ENCODE measurements at places on chromosomes 2 and 18. TPM values are rescaled to one million over a fixed set of nuclear protein-coding genes. Genes with fewer than 3 reads are reported as not detected.
A peak's percentile ranks its signal among the peaks of the same experiment; 100 is the strongest.

- DNase-seq = no peak
Observed at GRCh38 chr2:97911206-97911921, 84.4 kb downstream of the TMEM131 start.

GRCh38 chr2:73937899-73938298 lies 11.2 kb downstream of the DGUOK start:
- no peak for DNase-seq

DNA sequence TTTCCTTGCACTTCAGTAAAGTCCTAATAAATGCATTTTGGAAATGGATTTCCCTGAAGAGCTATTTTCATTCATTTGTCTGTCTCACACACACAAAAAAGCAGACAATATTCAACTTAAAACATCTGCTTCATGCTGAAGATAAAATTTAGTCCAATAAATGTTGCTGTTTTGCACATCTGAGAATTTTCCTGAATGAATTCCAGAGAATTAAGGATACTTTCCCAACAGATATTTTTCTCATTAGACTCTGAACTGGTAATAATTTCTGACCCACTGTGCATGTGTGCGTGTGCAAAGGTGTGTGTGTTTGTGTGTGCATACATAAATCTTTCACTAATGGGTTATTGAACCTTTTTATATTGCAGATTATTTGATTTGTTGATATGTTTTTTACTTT lies 390.2 kb upstream of the TMEFF2 start:
- DNase-seq = no peak

The TYMS gene
- total RNA-seq = 5.1 TPM

GRCh38 chr2:11011359-11011758 lies 99.6 kb downstream of the KCNF1 start:
- no peak for DNase-seq

- DNase-seq = no peak
Observed at GRCh38 chr2:27572439-27572838, 10.4 kb upstream of the ZNF512 start.

GRCh38 chr2:171410101-171410500 lies 23.7 kb downstream of the METTL8 start:
- no peak for DNase-seq

The IL37 gene
- total RNA-seq = not detected

- DNase-seq = no peak
Observed at GRCh38 chr18:67845035-67845434, 328.5 kb upstream of the DSEL start.

- DNase-seq = no peak
Observed at GRCh38 chr18:54112356-54112755, 112.1 kb downstream of the MBD2 start.

DNA sequence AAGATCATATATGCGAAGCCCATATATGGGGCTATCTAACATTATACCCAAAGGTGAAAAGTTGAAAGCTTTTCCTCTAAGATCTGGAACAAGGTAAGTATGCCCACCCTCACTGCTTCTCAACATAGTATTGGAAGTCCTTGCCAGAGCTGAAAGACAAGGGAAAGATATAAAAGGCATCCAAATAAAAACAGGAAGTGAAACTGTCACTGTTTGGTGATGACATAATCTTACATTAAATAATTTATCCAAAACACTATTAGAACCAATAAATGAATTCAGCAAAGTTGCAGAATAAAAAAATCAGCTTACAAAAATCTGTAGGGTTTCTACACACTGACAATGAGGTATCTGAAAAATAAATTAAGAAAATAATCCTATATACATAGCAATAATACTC lies 205.8 kb downstream of the INSIG2 start:
- DNase-seq = no peak

DNA sequence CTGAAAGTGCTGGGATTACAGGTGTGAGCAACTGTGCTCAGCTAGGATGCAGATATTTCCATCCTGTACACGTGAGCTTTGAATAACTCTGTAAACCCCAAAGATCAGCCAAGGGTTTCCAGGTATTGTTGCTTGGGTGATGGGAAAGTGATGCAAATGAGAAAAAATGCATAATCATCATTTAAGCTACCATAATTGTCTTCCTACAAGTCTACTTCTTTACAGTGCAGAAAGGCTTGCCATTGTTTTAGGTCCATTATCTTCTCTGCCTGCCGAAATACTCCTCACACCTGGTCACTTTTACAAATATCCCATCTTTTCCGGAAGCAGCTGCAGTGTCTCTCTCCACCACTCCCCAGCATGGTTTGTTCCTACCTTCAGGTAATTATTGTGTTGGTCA lies 259.8 kb upstream of the CCDC68 start:
- DNase-seq = no peak

The LPIN2 gene
- 14.1 TPM for total RNA-seq

DNA sequence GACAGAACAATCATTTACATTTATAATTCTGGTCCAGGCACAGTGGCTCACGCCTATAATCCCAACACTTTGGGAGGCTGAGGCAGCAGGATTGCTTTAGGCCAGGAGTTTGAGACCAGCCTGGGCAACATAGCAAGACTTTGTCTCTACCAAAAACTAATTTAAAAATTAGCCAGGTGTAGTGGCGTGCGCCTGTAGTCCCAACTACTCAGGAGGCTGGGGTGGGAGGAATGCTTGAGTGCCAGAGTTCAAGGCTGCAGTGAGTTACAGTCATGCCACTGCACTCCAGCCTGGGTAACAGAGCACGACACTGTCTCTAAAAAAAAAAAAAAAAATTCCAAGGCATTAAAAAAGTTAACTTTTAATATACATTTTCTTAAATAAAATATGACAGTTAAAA lies 88.1 kb downstream of the PLEKHM3 start:
- DNase-seq = no peak

The FSIP2 gene
- total RNA-seq = 5.8 TPM

GRCh38 chr2:100214265-100214971 lies 72.0 kb upstream of the AFF3 start:
- DNase-seq = peak; percentile 70

The MOGAT1 gene
- total RNA-seq = not detected

DNA sequence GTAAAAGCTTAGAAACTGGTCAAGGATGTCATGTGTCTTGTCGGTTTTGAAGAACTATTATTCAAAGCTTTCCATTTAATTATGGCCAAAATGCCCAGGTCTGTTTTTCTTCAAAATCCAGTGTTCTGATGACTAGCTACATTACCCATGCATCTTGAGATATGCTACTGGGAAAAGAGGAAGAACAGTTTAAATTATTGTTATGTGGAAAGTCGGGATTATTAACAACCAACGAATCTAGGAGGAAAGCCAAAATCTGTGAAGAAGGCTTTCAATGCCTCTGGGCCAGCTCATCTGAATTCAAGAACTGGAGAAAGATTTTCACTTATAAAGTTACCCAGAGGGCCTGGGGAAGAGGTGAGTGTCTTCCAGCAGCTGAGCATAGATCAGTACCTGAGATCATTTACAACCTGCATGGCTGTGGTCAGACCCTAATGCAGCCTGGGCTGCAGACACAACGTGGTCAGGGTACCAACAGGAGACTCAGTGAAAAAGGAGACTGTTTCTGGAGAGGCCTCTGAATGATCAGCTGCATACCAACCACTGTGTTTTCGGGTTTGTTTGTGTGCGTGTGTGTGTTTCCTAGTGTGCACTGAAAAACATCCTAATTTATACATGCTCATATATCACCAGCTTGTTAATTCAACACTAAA lies 308.5 kb downstream of the NRXN1 start:
- DNase-seq = no peak

The L3MBTL4 gene
- total RNA-seq = 8.5 TPM

DNA sequence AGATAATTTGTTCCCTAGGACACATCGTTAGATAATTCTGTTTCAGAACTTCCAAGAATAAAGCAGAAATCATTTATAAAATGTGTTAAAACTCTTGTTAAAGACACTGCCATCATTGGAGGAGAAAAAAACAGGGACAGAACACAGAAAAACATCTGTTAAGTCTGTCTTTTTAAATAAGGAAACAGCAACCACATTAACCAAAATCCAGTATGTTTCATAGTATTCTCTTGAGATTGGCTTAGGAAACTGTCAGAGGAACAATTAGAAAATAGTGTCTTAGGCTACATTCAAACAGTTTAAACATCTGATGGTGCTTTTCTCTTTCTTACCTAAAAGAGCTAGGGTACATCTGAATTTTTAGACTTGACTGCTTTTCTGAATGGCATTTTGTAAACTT lies 81.6 kb downstream of the PMS1 start:
- DNase-seq = no peak

The ALPP gene
- not detected for total RNA-seq

The EPAS1 gene
- total RNA-seq = 300 TPM

GRCh38 chr2:241081190-241081642 lies 20.9 kb downstream of the MTERF4 start:
- DNase-seq = no peak

The MRO gene
- total RNA-seq = 1.9 TPM

The RFTN2 gene
- 7.0 TPM for total RNA-seq

The GAREM1 gene
- total RNA-seq = 26.8 TPM

DNA sequence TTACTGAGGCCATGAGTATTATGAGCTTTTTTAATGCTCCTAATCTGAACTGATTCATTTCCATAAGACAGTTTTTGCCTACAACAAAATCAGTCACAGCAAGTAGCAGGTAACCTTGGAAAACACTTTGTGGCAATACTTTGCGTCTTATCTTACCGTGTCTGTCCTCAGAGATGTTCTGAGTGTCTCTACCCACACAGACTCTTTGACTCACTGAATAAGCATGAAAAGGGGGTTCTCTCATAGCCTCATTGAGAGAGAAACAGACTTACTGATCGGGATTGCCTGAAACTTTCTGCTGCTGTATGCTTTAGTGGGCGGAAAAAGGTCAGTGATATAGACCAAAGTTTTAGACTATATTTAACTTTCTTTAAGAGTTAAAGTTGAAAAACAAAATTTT lies 92.6 kb downstream of the MYL12B start:
- DNase-seq = no peak

GRCh38 chr2:85175369-85176299 lies 42.4 kb downstream of the TCF7L1 start:
- DNase-seq = no peak

The GCG gene
- total RNA-seq = not detected

The PRKAG3 gene
- total RNA-seq = not detected

DNA sequence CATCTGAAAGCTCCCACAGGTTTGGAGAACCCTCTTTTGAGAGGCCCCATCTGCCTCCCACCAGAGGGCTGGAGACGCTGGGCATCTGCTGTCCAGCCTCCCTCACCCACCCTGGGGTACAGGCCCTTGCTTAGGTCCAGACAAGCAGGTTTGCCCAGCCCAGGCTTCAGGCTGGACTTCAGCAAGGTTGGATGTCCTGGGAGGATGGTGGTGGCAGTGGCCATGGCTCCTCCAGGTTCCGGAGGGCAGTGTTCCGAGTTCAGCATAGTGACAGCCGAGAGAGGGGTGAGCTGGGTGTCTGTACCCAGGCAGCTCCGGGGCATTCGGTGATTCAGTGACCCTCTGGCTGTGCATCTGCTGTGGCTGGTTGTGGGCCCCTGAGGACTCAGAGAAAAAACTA lies 58.2 kb upstream of the HDAC4 start:
- peak; percentile 28 for DNase-seq

DNA sequence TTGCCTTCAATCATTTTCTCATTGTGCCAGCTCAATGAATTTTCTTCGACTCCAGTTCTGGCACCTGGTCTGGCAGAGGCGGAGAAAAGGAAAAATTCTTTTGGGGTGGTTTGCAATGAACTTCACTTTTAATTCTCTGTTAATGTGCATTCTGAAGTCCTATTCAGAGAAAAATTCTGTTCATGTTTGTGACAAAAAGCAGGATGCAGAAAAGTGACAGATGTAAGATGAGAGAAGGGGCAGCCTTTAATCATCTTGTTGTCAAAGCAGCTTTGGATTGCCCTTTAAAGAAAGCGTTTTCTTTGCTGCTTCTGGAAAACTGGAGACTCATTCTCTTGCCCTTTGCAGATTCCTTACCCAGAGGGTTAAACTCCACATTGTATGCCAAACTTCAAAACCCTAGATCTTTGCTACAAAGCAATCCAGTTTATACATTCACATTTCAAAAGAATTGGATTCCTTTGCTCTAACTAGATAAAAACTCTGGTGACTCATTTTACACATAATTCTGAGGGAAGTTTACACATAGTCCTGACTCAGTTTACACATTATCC lies 94.6 kb upstream of the CAVIN2 start:
- DNase-seq = no peak

DNA sequence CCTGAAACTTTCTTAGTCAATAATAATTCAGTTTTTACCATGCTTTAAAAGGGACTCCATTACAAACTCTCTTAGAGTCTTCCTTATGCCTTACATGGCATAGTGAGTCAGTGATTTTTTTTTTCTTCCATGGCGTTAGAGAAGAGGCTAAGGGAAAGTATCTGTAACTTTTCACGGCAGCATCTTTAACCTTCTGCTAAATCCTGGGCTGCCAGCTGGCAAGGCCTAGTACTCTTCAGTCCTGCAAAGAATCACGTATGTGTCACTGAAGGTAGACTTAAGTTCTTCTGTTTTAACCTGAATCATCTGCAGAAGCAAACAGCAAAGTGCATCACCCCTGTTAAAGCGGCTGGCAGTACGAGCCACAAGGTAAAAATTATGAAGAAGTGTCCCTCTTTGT lies 286.3 kb upstream of the FN1 start:
- no peak for DNase-seq

GRCh38 chr2:231467016-231467545 lies 2.8 kb upstream of the NCL start:
- DNase-seq = no peak

The UGT1A3 gene
- total RNA-seq = 20.8 TPM

DNA sequence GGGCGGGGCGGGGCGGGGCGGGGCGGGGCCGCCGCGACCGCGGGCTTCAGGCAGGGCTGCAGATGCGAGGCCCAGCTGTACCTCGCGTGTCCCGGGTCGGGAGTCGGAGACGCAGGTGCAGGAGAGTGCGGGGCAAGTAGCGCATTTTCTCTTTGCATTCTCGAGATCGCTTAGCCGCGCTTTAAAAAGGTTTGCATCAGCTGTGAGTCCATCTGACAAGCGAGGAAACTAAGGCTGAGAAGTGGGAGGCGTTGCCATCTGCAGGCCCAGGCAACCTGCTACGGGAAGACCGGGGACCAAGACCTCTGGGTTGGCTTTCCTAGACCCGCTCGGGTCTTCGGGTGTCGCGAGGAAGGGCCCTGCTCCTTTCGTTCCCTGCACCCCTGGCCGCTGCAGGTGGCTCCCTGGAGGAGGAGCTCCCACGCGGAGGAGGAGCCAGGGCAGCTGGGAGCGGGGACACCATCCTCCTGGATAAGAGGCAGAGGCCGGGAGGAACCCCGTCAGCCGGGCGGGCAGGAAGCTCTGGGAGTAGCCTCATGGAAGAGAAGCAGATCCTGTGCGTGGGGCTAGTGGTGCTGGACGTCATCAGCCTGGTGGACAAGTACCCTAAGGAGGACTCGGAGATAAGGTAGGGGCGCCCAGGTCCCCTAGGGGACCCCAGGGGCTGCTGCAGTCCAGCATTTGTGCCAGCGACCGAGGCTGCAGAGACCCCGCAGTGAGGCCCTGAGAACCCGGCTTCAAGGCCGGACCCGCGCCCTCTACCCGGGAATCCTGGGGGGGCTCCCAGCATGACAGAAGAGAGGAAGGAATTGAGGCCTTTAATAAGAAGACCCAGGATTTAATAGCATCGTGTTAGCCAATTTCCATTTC lies at the start of gene KHK:
TSS of gene KHK (plus strand) at position 49 of the 870 bp plus-strand sequence. CDS start at position 537, 488 bp downstream.
- peak; percentile 61 for DNase-seq

The ZSWIM2 gene
- total RNA-seq = not detected

Data from ureter (tissue), 1 donor.